ENCODE measurements at places on chromosomes 5 and 9. TPM values are rescaled to one million over a fixed set of nuclear protein-coding genes. Genes with fewer than 3 reads are reported as not detected.
A peak's percentile ranks its signal among the peaks of the same experiment; 100 is the strongest.

DNA sequence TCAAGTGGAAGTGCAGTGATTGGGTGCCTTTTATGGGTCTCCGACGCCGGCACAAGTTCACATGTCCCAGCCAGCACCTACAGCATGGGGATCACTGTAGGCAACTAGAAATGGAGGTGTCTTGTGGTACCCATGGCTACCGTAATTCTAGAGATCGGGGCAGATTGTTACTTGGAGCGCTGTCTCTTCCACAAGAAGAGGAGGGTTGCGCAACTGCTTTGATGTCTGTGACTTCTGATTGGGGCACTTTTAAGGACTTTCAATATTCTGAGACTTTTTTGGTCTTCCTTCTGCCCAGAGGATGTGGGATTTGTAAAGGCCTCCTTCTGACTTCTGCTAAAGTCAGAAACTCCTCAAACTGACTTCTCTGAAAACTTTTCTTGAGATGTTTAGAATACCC lies 41.9 kb downstream of the GLRX start:
- no peak for DNase-seq

- DNase-seq = no peak
These were observed 102.2 kb downstream of the TRIO start for GRCh38 chr5:14245132-14245925.

DNA sequence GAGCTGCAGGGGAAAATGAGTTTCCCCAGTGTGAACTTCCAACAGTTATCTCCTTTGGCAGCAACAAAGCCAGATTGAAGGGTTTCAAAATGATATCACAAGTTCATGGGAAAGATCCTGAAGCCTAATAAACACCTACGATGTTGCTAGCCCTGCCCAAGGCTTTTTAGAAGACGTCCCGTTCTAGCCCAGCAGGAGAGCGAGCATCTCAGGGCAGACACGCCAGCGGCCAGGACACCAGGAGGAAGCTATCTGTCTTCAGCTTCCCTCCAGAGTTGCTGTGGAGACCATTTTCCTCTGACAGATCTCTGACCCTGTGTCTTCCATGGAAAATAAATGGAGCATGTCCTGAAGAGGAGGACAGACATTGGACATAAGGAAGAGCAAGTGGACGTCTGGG lies 98.4 kb downstream of the FBXO38 start:
- DNase-seq = no peak

DNA sequence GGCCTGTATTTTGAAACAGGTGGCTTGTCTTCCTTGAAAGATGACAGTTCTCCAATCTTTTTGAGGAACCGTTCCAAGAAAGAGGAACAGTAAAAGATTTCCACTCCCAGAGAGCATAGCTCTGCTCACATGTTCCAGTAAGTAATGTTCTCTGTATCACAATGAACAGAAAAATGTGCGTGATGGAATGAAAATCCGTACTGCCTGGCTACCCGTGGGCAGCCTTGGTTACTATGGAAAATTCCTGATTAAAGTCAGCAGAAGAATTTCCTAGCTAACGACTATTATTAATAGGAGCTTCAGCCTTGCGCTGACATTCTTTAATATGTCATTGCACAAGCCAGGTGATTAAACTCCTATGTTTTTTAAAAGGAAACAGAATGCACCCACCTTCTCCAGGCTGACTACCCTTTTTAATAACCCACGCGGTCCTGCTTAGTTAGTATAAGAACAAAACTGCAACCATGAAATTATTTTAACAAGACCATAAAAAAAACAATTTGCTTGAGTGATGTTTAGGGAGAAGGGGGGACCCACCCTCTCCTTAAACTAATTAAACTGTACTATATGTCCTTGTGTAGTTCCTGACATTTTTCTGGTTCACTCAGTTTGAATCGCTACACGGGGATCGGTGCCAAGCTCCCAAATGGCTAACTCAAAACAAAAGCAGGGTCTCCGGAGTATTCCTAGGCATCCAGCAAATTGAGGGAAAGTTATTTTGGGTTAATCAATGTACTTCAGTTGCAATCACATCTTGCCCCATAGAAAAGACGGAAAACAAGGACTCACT lies 54.8 kb upstream of the CPEB4 start:
- DNase-seq = no peak

GRCh38 chr9:125977223-125977622 lies 230.1 kb downstream of the PBX3 start:
- DNase-seq = no peak

- DNase-seq = no peak
These were observed 155.5 kb downstream of the PALM2AKAP2 start for GRCh38 chr9:109935406-109936087.

DNA sequence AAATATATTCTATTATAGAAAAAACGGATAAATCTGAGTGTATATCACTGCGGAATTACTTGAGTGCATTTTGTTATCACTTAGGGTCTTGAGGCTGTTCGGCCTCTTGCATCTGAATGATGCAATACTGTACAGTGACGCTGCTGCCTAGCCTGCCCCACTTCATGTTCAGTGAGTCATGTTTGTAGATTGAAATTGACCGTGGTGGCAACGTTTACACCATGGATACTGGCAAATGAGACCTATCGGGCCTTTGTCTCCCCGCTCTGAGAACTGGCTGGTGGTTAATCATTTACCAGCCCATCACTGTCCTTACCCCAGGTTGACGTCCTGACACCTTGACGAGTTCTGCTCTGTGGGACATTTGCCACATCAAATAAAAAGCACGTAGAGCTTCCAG lies 510.1 kb upstream of the ADAMTS16 start:
- DNase-seq = peak; percentile 61

DNA sequence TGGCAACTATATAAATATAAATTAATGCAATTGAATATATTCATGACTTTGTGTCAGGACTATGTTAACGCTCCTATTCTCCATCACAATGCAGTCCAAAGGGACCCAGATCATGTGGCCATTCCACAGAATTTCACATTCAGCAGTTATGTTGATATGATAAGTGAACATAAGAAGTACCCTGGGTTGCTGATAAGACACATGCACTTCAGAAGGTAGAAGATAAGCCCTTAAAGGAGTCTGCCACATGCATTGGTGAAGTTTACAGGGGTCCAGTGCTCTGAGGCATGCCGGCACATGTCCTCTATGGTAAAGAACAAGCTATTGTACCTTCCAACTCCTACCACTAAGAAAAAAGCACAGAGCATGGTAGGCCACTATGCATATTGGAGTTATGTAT lies 76.4 kb downstream of the PHAX start:
- DNase-seq = no peak

GRCh38 chr5:14281746-14282181 lies 138.6 kb downstream of the TRIO start:
- no peak for DNase-seq

GRCh38 chr5:171386861-171387344 lies 746 bp upstream of the NPM1 start:
- no peak for DNase-seq

- DNase-seq = no peak
These were observed 856.6 kb downstream of the MAT2B start for GRCh38 chr5:164361986-164362385.

GRCh38 chr9:129849901-129850300 lies 14.6 kb downstream of the USP20 start:
- no peak for DNase-seq

GRCh38 chr5:95406426-95407090 lies 15.4 kb downstream of the FAM81B start:
- peak; percentile 36 for DNase-seq

- DNase-seq = peak; percentile 69
These were observed 179.2 kb downstream of the RFK start for GRCh38 chr9:76215066-76215465.

DNA sequence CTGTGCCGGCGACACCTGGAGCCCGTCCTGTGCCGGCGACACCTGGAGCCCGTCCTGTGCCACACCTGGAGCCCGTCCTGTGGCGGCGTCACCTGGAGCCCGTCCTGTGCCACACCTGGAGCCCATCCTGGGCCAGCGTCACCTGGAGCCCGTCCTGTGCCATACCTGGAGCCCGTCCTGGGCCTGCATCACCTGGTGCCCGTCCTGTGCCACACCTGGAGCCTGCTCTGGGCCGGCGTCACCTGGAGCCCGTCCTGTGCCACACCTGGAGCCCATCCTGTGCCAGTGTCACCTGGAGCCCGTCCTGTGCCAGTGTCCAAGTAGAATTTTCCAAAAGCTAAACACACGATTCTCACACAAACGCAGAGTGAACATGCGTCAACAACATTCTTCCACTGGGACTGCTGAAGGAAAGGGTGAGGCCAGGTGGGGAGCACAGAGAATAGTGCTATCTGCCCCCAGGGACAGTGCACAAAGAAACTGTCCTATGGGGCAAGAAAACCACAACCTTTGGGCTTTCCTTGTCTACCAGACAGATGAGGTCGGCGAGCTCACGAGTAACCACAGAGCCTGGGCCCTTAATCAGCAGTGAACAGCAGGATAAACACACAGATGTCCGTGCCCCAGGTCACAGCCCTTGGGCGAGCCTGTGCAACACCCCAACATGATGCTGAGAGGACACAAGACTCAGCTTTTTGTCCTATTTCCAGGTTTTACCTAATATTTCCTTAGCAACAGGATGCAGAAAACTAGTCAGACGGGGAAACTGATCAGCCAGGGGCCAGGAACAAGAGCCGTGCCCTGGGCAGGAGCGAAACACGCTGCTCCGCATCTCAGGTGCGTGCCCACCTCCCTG lies 7.9 kb downstream of the QSOX2 start:
- no peak for DNase-seq

- peak; percentile 42 for DNase-seq
These were observed 11.9 kb downstream of the FAM240B start for GRCh38 chr9:38707885-38708637.

DNA sequence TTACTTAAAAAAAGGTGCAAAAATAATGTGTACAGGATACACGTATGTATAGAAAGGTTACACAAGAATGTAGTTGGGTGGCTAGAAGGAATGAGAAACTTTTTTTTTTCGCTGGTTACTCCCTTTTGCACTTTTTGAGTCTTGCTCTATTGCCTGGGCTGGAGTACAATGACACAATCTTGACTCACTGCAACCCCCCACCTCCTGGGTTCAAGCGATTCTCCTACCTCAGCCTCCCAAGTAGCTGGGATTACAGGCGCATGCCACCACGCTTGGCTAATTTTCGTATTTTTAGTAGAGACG lies 15.8 kb downstream of the FBXW11 start:
- DNase-seq = no peak

- no peak for DNase-seq
These were observed 75.2 kb upstream of the NFIB start for GRCh38 chr9:14389146-14389545.

DNA sequence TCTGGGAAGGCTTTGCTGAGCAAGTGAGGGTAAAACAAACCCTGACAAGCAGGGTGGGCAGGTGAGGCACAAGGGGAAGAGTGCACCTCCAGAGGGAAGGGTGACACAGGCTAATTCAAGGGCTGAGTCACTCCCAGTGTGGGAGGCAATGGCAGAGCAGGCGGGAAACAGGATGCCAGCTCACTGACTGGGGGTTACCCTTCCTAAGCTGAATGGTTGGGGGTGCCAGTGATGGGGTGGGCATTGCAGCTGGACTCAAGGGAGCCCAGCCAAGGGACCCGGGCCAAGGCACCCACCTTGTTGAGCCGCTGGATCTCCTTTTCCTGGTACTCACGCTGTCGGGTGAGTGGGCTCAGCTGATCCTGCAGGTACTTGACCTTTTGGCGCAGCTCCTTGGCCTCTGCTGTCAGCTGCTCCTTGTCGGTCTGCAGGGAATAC lies 18.4 kb downstream of the GPX3 start:
- DNase-seq = no peak

DNA sequence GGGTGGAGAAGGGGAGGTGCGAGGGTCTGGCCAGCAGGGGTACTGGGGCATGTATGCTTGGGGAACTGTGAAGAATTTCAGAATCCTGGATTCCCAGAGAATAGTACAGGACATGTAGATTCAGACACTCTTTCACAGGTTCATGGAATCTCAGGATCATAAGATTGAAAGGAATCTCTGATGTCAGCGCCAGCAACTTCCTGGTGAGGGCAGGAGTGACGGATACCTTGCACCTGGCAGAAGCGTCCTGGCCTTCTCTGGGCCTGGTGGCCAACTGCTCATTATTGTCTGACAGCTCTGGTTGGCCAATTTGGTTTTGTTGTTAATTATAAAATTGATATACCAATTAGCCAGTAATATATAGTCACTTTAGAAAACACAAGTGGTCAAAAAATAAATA lies 6.9 kb downstream of the GM2A start:
- DNase-seq = no peak

DNA sequence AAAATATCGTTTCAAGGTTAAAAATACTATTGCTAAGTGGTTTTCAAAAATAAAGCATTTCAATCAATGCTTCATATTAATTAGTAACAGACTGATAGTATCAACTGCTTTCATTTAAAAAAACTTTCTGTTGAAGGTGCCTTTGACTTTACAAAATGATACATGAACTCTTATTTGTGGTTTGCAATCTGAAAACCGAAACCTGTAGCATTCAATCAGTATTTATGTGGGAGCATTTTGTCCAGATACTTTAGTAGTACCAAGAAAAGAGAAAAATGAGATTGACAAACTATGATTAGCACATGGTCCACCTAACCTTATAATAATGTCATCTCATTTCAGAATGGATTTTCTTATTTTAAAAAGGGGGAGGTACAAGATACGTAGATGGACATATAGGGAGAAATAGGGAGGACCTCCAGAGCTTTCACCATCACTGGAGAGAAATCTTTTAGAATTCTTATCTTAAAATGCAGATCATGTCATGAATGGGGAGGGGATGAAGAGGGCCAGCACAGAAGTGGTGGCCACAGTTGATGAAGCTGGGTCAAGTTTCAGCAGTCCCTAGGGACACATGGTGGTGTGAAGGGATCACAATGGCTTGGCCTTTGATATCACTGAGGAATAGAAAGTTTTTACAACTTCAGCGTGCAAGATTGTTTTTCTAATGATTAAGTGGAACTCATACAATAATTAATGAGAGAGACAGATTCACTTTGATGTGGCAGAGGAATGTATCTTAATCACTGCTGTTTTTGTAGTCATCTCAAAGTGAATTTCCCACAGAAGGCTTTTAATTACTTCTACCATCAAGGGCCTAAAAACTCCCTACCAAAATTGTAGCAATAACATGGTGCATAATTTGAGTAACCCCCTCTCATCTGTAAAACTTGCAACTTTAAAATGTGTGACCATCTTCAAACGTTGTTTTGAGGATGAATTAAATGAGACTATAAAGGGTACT lies 322.3 kb upstream of the EDIL3 start:
- DNase-seq = no peak

- peak; percentile 62 for DNase-seq
These were observed 95.3 kb downstream of the IRX2 start for GRCh38 chr5:2656206-2656605.

- no peak for DNase-seq
These were observed 16.9 kb upstream of the PFDN1 start for GRCh38 chr5:140319833-140320232.

GRCh38 chr9:121698627-121699570 lies 47.5 kb downstream of the DAB2IP start:
- peak; percentile 63 for DNase-seq

- DNase-seq = no peak
These were observed 5.9 kb upstream of the TAL2 start for GRCh38 chr9:105656131-105656921.

GRCh38 chr9:94002316-94003140 lies 47.4 kb upstream of the BARX1 start:
- DNase-seq = peak; percentile 51

- DNase-seq = peak; percentile 9
These were observed 221.6 kb downstream of the MAT2B start for GRCh38 chr5:163727028-163727427.

SPINK13 gene
- total RNA-seq = not detected

GPX3 gene
- total RNA-seq = 380 TPM

PCDHB6 gene
- 3.6 TPM for total RNA-seq

SYK gene
- 0.99 TPM for total RNA-seq

TAF11L5 gene
- total RNA-seq = not detected

SLC46A2 gene
- not detected for total RNA-seq

ARL10 gene
- not detected for total RNA-seq

JAK2 gene
- 1.2 TPM for total RNA-seq

OR13C9 gene
- total RNA-seq = not detected

SHOC1 gene
- total RNA-seq = 1.5 TPM

RAD17 gene
- total RNA-seq = 14.8 TPM
